ENCODE measurements at places on chromosomes 6 and 20.

GRCh38 chr6:34606477-34607265 is 50.5 kb upstream of the SPDEF start:
- DNase-seq, result no peak

DNA sequence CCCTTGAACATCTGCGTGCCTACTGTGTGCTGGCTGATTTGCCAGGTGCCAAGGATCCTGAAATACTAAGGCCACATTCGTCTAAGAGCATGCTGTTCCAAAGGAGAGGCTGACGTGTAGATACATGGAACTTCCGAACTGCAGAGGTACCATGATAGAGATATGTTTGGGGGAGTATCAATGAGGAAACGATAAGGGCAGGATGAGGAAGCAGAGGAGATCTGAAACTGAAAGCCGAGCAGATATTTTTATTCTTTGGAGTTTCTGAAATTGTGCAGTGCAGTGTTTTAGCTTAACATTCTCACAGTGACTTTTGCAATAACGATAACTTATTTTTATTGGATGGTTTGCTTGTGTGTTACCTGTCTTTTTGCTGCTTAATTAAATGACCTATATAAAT is 24.3 kb downstream of the BMP6 start:
- no peak for DNase-seq

GRCh38 chr6:51928320-51928719 is 159.1 kb downstream of the PKHD1 start:
- DNase-seq, result no peak

DNA sequence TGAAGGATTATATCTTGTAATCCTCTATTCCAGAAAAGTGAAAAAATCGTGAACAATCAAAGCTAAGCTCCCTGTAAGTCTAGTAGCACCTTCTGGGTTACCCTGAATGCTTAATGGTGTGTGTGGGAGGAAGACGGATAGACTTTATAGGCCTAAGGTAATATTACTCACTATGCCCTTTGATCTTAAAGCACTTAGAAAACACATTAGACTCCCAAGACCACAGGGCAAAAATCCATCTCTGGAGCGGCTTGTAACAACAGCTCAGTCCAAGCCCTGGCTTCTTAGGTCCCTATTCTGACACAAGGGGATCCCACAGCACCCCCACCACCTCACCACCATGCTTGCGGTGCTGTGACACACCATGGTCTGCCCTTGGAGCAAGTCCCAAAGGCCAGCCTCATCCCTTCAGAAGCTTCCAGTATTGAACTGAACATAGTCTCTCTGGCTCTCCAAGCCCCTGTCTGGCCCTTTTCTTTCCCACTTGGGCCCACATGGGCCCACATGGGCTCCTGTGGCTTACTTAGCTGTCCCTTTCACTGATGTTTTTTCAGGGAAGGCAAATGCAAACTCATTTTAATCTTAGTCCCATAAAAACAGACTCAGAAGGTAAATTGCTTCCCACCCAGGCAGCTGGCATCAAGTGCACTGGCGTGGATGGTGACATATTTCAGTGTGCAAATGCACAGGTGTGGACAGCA is 28.3 kb downstream of the C6orf132 start:
- no peak for DNase-seq

DNA sequence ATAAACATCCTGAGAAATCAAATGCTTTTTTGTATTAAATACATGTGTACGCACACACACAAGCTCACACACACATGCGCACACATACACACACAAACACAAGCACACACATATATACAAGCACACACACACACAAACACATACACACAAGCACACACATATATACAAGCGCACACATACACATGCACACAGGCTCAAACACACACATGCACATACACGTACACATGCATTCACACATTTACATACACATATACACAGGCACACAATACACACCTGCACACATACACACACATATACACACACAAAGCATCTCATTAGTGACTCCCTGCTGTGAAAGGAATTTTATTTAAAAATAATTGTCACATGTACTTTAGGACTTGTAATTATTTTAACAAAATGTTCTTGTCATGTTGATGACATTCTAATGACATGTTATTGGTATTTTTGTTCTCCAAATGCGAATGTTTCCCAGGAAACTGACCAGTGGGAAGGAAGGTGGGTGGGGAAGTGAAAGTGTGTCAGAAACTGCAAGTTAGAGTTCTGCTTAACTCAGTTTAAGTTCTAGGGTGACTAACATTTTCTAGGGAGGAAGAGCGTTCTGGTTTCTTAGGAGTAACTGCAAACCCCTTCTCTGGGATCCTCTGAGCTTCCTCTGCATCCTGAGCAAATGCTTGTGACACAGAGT is 113.9 kb upstream of the ZNF217 start:
- no peak for DNase-seq

- DNase-seq, result no peak
Observed at GRCh38 chr6:143741480-143741879, 63.7 kb downstream of the PHACTR2 start.
